ENCODE measurements at places on chromosomes 16 and 17. TPM values are rescaled to one million over a fixed set of nuclear protein-coding genes. Genes with fewer than 3 reads are reported as not detected.

Gene YBX2
- total RNA-seq = 0.83 TPM

Gene NHERF2
- 3.0 TPM for total RNA-seq

Gene HBZ
- not detected for total RNA-seq

Gene KRT32
- not detected for total RNA-seq

Gene SPEM3
- total RNA-seq = not detected

DNA sequence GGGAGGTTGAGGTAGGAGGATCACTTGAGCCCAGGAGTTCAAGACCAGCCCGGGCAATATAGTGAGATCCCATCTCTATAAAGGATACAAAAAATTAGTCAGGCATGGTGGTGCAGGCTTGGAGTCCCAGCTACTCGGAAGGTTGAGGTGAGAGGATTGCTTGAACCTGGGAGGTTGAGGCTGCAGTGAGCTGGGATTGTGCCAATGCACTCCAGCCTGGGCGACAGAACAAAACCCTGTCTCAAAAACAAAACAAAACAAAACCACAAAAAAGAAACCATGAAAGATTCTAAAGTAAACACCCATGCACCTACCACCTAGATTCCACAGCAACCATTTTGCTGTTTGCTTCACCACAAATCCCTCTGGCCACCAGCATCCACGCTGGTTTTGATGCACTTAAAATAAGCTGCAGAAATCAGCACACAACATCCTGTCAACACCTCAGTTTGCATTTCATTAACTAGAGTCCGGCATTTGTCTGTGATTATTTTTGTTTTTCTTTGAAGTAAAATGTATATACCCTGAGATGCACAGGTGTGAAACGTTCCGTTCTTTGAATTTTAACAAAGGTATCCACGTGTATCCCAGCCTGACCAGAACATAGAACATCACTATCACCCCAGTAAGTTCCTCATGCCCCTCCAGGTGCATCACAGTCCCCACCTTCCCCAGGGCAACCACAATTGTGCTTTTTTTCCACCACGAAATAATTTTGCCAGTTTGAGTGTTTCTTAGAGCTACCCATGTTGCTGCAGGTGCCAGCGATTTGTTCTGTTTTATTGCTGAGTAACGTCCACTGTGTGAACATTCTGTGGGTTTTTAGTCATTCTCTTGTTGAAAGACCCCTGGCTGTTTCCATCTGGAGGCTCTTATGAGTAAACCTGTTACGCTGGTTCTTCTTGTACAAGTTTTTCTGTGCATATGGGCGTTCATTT is 191.5 kb downstream of the SEC14L1 start:
- peak overlapping the region; percentile 90 for H3K27ac ChIP-seq
- no peaks in the 10 kb centered on the region for H3K27me3 ChIP-seq
- peak overlapping the region; percentile 54 for H3K4me3 ChIP-seq
- H3K36me3 ChIP-seq = peaks cover 10% of the 10 kb centered on the region
- peaks cover 38% of the 10 kb centered on the region for H3K4me1 ChIP-seq

All from activated CD8-positive, alpha-beta T cell treated with anti-CD3 and anti-CD28 coated beads for 36 hours (primary cell).